ENCODE measurements at places on chromosomes 12 and 14.

DNA sequence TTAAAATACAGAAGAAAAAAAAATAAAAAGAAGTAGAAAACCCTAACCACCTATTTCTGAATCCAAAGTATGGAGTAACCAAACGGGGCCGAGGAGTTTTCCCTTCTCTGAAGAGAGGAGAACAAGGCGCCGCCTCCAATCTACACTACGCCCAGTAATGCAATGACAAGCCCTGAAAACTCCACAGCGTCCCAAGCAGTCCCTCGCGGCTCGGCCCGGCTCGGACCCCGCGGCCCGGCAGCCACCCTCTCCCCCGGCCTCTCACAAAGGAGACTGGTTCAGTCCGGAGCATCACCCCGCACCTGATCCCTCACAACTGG lies 371 bp downstream of the CHD8 start:
- DNase-seq = no peak

- DNase-seq = no peak
These were observed 75.9 kb upstream of the RGS6 start for GRCh38 chr14:71856199-71856919.

DNA sequence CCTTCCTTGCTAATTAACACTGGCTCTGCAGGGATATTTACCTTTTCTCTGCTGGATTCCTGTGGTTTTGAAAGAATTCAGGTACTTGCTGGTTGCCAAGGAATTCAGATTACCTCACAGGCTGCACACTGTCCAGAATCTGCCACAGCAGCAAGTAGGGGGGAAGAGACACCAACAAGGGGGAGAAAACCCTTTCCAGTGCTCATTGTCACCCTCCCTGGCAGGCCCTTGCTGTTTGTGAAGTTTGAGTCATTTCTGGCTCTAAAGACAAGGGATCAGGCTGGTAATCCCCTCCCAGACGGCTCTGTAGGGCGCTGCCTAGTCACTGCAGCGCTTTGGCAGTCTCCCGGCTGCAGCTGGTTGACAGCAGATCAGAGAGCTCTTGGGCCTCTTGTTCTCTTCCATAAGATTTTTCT lies 50.8 kb downstream of the TTLL5 start:
- no peak for DNase-seq

DNA sequence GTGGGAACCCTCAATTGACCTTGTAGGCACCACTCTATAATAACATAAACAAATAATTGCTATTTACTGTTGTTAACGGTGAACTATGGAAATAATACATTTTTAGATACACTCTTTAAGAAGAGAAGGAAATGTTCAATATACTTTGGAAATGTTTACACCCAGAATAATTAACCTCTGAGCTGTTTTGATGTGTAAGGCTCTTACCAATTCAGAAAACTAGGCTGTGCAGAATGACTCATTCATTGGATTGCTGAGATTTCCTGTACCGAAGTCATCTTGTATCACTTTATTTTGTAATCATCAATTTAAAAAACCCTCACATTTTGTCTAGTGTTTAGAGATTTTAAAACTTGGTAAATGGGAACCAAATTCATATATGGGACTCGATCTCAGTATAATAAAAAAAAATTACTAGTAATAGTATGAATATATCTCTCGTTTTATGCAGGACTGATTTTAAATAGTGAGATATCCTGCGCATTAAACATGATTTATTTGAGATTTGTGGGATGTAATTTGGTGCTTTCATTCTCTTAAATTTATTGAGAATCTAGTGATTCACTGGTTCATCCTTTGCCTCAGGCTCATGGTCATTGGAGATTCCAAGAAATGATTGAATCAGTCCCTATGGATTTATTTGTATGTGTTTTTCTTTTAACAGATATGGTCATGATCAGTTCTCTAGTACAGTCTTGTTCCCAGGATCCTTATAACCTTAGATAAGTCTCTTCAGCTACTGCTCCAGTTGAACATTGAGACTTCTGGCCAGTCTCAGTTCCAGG lies 3.9 kb downstream of the SAMD4A start:
- DNase-seq = no peak

GRCh38 chr12:49059299-49060171 lies 1.1 kb downstream of the KMT2D start:
- no peak for DNase-seq

GRCh38 chr12:131690320-131690719 lies 20.6 kb upstream of the SFSWAP start:
- no peak for DNase-seq

DNA sequence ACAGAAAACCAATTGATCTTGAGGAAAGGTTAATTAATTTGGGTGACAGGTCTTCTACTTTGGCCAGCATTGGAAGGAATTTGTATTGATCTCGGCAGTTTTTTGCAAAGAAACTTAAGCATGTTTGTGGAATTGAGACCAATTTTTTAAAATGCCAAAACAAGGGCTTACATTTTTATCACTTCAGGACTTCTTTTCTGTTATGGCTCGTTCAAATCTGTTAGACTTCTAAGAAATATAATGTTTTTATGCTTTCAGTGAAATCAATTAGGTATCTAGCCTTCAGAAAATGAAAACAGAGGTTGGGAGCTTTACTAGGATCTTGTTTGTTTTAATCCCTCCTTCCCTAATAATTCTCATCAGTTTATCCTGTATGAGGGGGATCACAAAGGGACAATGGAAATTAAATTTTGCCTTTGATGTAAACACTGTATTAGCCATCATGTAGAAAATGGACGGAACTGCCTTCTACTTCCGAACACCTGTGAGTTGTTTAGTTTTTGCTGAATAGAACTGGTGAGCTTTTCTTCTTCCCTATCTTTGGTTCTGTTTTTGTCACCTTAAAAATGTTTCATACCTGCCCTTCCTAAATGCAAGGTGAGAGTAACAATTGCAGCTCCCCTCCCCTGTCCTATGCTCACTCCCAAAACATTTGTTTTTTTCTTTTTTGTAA lies 7.8 kb downstream of the FOXA1 start:
- DNase-seq = no peak

- no peak for DNase-seq
These were observed 23.6 kb downstream of the RHOF start for GRCh38 chr12:121769831-121770301.

DNA sequence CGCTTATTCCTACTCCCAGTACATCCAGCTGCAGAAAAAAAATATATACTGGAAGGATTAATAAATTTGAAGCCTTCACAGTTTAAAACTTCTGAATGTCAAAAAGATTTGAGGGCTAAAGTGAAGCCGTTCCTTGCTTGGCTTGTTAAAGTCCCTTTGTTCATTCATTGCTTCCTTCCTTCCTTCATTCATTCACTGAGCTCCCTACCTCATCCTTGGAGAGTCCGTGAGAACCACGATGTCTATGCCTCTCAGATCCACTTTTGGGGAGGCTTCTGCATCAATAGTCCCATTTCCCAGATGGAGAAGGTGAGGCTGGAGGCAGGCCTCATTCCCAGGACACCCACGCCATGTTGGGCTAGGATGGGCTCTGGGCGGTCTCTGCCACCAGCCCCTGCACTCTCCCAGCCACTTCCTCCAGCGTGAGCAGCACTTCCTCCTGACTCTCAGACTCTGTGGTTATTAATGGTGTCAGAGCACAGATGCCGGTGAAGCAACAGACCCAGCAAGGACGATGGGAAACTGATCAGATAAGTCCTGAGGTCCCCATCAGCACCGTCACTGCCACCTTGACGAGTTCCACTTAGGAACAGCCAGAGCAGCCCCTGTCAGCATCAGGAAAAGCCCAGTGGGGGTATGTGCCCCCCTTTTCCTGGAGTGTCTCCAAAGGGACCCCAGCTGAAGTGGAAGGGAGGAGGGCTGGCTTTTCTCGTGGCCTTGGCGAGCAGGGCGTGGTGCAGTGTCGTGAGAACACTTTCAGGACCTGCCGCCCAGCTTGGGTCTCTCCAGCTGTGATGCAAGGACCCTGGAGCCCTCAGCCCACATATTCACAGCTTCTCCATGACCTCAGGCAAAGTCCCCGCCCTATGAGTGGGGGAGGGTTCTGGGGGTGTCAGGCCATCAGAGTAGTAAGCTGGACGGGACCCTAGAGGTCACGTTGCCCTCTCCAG lies 21.2 kb downstream of the ASB2 start:
- DNase-seq = peak; percentile 84

DNA sequence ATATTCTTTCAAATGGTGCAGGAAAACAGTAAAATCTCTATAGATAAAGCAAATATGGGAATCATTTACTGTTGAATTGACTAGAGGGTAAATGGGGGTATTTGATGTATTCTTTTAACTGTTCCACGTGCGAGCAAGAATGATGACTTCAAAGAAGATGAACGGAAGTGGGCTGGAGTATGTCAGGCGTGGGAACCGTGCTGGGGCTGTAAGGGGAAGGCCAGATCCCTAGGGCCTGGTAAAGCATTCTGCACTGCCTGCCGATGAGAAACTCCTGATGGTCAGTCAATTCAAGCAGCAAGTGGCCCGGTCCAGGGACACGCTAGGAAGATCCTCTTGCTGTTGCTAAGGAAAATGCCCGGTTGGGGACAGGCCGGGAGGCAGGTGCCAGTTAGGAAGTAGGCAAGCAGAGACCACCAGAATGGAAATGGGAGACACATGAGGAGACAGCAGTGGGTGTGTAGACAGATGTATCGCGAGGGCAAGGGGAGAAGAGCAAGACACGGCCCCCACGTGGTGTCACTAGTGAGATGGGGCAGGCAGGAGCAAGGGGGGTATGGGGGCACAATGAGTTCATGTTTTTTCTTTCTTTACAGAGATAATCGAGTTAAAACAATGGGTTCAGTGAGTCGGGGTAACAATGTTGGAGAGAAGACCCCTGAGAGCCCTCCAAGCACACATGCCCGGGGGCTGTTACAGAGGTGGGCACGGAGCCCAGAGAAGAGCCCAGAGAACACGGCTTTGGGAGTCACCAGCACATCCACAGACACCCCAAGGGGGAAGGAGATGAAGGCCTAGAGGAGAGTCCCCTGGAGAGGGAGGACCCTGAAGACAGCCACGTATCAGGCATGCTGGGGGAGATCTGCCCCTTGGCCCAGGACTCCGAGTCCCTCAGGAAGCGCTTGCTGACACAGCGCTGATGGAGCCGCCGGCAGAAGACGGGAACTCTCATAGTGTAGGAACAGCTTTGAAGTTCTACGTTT lies 37.2 kb downstream of the FBXO21 start:
- no peak for DNase-seq

- DNase-seq = no peak
These were observed 100.5 kb upstream of the LMNTD1 start for GRCh38 chr12:25653487-25654175.

DNA sequence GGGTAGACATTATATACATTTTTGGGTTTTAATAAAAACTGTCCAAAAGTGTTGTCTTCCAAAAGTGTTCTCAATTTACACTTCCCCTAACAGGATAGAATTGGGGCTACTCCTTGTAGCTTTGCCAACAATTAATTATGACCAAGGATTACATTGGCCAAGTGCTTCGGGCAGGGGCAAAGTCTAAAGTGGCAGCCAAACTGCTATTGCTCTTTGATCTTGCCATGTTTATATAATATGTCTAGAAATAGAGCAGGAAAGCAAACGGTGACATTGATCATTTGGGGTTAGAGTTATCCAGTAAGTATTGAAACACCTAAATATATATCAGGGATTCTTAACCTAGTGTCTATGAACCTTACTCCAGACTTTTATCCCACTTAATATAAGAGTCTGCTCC lies 31.2 kb upstream of the IGF1 start:
- DNase-seq = no peak

DNA sequence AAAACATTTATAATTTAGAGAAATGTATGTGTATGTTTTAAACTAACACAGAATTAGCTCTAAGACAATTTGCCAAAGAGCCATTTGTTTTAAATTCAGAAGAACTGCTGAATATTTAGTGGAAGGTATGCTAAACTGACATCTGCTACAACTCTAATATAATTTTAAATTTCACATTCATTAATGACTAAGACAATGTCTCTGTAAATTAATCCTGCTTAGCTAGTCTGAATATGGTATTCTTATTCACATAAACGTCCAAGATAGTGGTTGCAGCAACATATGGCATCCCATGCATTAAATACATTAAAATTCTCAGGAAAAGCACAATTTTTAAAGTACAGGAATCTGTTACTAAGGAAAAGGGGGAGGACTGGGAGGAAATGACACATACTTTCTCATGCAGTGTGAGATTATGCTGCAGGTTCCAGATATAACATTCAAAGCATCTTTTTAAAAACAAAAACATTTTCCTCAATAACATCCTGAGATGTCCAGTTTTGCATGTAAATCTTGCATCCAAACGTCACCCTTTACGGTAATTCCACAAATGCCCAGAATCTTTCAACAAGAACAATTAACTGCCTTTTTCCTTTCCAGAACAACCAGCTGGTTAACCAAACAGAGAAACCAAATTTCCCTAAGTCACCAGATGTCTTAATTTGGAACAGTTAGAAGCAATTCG lies 26.9 kb downstream of the WDR89 start:
- DNase-seq = no peak

DNA sequence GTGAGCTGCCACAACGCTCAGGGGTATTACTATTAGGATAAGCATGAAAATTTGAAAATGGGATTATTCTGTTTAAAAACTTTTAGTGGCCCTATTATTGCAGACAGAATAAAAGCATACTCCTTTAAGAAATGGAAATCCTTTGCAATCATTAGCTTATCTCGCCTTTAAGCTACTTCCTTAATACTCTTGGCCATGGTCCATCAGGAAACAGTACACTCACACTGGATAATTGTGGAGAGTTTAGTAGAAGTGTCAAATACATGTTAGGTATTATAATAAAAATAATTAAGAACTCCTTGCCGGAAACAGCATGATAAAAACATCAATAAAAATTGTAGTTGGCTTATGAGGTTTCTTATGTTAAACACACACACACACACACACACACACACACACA lies 100.4 kb upstream of the PPFIA2 start:
- DNase-seq = no peak

DNA sequence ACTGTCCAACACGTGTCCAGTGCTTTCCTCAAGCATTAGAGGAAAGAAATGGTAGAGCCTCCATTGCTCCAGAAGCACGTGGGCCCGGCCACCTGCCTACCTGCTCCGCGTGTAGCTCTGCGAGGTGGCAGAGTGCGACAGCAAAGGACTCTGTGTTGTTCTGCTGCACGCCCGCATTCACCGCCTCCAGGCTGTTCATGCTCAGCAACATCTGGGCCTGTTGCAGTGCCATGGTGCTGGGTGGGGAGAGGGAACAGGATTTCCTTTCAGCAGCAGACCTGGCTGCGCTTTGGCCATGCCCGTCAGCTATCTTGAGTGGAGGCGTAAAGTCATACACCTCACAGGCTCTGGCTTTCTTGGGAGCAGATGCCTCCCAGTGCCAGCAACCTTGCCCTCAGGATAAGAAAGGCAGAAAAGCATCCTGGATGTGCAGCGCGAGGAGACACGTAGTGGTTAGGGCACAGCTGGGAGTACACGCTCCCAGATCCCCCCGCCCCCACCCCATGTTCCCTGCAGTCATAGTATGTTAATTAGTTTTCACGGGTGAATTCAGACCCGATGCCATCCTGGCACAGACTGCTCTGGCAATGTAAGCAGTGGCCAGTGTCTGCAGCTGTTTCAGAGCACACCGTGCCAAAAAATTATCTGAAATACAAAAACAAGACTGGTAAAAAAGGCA lies 25.1 kb downstream of the ANAPC5 start:
- no peak for DNase-seq

DNA sequence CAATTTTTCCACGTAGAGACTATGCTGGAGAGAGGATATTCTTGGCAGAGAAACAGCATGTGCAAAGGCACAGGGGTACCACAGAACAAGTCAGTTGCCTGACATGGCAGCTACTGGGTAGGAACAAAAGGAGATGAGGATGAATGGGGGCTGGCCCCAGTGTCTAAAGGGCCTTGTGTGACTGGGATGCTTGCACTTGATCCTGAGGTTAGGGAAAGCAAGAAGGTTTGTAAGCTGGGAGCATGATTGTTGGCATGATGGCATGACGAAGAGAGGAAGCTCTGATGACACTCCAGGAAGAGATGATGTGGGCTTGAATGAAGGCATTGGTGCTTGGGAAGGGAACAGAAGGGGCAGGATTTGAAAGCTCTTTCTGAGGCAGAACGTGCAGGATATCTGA lies 139.1 kb downstream of the ZFP36L1 start:
- no peak for DNase-seq
